Peyer's patch (tissue), 4 donors: ENCODE measurements at places on chromosomes 2 and 18.

- DNase-seq, result no peak
Observed at GRCh38 chr2:166282154-166282553, 93.6 kb downstream of the SCN9A start.

GRCh38 chr2:33535421-33535820, 59.0 kb downstream of the RASGRP3 start:
- no peak for DNase-seq

GRCh38 chr2:172513935-172514586, 41.8 kb upstream of the PDK1 start:
- DNase-seq, result no peak

DNA sequence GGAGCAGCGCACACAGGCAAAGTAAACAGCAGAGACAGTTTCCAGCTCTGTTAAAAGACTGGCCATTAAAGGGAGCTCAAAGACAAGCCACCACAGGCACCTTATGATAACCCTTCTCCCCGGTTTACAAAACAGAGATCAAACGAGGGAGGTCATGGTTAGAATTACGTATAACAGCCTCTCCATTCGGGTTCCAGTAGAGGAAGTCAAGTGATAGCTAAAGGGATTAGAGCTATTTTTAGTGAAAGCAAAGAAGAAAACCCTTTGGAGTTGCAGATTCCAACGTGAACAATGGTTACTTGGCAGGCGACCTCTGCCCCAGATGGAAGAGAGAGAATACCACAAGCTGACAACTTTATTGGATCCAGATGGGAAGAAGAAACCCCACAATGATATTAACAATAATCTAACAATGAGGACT, 31.2 kb upstream of the EDAR start:
- no peak for DNase-seq

DNA sequence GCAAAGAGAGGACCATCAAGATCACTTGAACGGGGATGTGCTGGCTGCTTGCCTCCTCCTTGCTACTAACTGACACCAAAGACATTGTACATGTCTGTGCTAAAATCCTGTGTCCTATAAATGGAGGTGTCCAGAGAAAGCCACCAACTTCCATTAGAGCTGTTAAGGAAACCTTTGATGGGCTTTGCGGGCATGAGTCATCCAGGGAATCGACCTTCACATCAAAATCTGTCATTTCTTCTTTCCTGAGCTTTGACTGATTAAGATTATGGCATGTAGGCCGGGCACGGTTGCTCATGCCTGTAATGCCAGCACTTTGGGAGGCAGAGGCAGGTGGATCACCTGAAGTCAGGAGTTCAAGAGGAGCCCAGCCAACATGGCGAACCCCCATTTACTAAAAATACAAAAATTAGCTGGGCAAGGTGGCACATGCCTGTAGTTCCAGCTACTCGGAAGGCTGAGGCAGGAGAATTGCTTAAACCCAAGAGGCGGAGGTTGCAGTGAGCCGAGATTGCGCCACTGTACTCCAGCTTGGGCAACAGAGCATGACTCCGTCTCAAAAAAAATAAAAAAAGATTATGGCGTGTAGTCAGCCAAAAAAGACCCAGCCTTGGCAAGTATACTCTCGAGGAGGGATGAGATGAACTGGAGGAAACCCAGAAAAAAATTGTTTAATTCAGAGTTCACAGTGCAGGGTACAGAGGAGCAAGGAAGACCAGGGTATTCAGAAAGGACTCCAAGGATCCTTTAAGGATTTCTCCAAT, 115.8 kb downstream of the CABLES1 start:
- peak; percentile 58 for DNase-seq

- DNase-seq, result no peak
Observed at GRCh38 chr18:2978661-2979106, 34.3 kb downstream of the LPIN2 start.

- no peak for DNase-seq
Observed at GRCh38 chr2:23549821-23550530, 165.0 kb downstream of the KLHL29 start.

- DNase-seq, result no peak
Observed at GRCh38 chr2:33383855-33384598, 92.4 kb upstream of the RASGRP3 start.

DNA sequence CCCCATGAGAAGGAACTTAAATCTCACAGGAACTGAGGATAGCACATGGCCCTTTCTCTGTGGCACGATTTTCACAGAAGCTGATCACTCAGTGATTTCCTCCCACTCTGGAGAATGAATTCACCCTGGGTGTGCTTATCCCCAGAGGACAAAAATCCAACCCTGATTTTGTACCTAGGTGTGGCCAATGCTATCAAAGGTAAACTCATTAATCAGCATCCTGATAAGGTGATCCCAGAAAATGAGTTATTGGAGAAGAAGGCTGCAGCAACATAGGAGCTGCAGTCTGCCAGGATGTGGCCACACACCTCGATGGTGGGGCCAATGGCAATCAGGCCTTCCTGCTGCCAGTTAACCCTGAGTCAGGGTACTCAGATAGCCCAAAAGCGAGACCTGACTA, 8.2 kb upstream of the SULT1C2 start:
- no peak for DNase-seq

DNA sequence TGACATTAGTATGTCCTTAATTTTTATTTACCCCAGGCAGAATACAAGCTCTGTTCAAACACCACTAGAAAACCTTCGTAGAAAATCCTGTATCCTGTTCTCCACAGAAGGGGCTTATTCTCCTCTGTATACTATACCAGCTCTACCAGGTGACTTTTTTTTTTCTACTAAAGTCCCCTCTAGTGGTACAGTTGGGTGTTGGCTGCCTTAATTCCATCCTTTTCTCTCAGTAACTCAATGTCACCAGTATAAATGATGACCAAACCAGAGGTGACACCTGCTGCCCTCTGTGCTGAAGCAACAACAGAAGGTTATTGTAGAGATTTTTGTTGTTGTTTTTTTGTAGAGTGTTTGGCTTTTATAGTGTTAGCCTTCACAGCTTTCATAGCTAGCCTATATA, 1322.0 kb downstream of the LRP1B start:
- DNase-seq, result no peak

DNA sequence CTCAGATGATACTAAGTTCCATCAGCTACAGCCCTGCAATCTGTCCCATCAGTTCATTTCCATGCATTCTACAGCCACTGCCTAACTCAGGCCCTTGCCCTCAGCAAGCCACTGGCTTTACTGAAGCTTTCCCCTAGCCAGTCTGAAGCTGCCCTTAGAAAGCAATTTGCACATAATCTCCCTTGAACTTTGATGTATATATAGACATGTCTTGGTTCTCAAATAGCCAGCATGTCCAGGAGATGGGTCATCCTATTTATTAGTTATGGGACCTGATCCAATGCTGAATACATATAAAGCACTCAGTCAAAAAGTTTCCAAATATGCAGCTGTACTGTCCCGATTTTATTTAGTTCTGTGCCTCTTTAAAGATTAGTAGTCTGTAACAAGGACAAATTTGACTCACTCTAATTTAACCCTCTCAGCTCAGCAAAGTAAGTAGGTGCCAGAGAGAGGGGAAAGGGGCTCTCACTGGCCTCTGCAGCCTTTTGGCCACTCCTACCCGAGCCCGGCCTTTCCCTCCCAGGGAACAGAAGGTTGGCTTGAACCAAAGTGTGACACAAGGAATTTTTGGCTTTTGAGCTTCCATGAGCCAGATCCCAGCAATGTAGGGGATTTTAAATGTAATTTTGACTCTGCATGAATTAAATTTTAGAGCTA, 70.7 kb downstream of the CCDC93 start:
- DNase-seq, result no peak

DNA sequence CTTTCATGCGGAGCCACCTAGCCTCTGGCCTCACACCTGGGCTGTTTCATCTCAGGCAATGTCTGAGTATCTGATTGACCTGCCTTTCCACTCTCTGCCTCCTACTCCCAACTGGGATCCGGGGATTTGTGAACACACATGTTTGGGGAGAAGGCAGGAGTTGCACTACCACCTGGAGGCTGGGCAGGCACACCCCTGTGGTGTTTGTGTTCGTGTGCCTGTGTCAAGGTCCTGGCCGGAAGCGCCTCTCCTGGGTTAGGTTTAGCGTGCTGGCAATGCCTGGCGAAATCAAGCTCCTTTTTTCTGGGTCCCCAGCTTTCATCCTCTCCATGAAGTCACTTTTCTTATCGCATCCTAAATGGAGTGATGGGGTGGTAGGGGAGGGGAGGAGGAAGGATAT, 63.9 kb downstream of the GATA6 start:
- peak; percentile 70 for DNase-seq

GRCh38 chr2:130318906-130319305, 23.8 kb upstream of the IMP4 start:
- no peak for DNase-seq

DNA sequence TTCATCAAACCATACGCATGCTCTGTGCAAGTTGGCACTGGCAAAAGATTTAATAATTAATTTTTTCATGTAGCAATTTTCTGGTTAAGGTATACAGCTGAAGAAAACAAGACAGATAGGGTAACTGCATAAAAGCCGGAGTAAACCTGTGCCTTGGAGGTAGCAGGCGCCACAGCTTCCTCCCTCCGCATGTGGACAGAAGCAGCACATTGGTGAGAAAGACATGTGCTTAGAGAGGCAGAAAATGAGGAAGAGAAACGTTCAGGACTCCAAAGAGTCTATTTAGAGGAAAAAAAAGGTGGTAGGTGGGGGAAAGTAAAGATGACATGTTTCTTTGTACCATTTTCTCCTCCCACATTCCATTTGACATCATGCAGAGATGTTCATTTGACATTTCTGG, 9.3 kb downstream of the ST6GAL2 start:
- DNase-seq, result no peak

DNA sequence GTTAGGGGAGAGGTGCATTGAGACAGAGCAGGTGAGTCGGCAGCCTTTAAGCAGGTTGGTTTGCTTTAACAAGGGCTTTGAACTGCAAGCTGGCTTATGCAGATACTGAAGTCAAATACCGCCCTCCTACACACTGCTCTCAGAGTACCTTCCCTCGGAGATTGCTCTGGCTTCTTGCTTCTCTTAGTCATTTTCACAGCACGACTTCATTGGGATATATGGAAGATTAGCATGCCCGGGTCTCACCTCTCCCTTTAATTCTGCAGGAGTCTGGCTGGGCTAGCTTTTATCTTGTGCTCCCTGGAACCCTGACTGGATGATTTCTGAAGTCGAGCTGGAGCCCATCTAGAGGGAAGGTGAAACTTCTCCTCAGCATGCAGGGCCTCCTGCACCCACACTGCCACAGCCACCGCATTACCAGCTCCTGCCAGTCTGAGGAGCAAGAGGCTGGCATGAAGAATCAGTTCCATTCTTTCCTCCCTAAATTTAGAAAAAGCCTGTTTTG, 395.5 kb upstream of the HNRNPA3 start:
- DNase-seq, result no peak

GRCh38 chr2:167842047-167842446, 405.3 kb downstream of the STK39 start:
- no peak for DNase-seq

DNA sequence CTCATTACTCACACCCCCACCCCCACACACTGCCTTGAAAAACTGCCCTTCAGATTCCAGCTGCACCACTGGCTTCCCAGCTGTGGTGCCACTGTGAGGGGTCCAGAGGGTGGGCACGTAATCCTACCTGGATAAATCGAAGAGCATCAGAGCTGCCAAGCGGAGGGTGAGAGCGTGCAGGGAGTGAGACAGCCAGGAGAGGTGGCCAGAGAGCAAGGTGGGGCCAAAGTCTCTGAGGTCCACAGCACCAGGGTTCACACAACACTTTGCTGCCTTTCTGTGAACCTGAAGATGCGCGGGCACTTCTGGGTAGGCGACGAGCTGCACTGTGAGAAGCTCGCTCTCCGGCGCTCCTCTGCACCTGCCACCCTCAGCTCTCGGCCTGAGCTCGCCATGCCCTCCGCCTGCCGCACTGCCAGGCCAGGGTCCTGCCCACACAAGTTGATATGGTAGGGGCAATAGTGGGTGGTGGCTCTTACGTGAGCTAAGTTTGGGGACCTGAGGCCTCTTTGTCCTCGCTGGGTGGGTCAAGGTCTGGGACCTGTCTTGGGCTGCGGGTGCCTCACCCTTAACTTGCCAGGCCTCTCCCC, 83.9 kb downstream of the MARCO start:
- DNase-seq, result peak; percentile 34

DNA sequence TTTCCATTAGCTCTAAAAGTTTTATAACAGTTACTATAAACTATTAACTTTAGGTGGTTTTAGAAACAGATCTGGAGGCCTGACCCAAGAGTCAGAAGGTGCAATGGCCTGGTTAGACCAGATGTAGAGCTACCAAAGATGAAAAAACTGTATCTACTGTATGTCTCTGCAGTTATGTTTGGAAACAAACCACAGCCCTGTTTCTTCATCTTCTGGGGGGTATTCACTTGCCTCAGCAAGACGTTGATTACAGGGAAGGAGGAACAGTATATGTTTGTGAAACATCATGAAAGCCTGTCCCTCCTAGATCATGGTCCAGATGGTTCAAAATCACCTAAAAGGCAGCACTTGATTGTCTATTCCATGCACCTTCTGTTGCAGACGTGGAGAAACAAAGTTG, 220.2 kb downstream of the SUCLG1 start:
- DNase-seq, result no peak

DNA sequence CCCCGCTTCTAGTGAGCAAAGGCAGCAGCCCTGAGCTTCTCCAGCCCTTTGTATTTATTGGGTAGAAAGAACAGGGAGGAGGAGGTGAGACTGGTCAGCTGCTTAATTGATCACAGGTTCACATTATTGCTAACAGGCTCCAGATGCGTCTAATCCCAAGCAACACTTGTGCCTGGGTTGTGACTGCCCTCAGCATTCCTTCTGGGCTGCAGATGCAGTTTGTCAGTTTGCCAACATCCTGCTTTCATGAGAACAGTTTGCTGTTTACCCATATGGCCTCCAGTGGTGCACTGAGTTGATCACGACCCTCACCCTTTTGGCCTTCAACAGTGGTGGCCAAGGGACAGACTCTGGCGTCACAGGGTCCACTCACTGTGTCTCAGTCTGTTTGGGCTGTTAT, 159.5 kb upstream of the ZNF516 start:
- no peak for DNase-seq

- no peak for DNase-seq
Observed at GRCh38 chr2:181594322-181594721, 62.6 kb downstream of the CERKL start.

GRCh38 chr2:96386470-96386869, 50.9 kb downstream of the NCAPH start:
- DNase-seq, result no peak

DNA sequence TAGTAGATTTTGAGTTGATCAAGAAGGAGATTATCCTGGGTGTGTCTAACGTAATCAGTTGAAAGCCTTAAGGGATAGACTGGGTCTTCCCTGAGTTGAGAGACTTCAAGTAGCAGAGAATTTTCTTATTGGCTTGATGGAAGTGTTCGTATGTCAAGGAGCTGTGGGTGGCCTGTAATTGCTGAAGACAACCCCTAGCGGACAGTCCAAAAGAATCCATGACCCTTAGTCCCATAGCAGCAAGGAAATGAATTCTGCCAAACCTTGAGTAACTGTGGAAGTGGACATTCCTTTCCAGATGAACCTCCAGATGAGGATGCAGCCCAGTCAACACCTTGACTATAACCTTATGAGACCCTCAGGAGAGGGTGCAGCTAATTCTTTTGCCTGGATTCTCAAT, 786.3 kb downstream of the SOCS6 start:
- no peak for DNase-seq

GRCh38 chr2:48525269-48525943, 4.5 kb upstream of the STON1 start:
- no peak for DNase-seq

GRCh38 chr2:9985531-9986328, 34.2 kb downstream of the GRHL1 start:
- DNase-seq, result no peak
